Stimulated activated CD4-positive, alpha-beta T cell treated with anti-CD3 and anti-CD28 coated beads, TNF-alpha, amount 100 ng/mL, for 24 hours (primary cell): ENCODE measurements at places on chromosomes 7 and 10.

GRCh38 chr7:99623702-99624447 lies 7.1 kb downstream of the ZSCAN25 start:
- DNase-seq = no peak

GRCh38 chr10:96390460-96390864 lies 31.7 kb upstream of the OPALIN start:
- no peak for DNase-seq

GRCh38 chr7:1872191-1873069 lies 202.4 kb downstream of the ELFN1 start:
- no peak for DNase-seq

DNA sequence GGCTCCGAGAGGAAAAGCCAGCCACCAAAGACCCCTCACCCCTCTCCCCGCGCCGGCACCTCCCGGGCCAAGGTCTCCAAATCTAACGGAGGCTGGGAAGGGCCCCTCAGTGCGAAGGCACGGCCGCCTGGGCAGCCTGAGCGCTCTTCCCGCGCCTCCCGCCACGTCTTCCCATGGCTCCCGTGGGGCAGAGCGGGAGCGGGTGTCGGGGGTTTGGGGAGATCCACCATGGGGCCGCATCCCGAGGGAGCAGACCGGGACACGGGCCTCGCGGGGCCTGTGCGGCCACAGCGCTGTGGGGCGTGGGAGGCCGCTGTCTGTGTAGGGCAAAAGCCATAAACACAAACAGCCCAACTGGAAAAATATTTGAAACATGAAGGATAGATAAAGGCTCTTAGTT lies 22.4 kb downstream of the GPER1 start:
- no peak for DNase-seq

GRCh38 chr7:28425496-28425895 lies 13.2 kb downstream of the CREB5 start:
- no peak for DNase-seq

DNA sequence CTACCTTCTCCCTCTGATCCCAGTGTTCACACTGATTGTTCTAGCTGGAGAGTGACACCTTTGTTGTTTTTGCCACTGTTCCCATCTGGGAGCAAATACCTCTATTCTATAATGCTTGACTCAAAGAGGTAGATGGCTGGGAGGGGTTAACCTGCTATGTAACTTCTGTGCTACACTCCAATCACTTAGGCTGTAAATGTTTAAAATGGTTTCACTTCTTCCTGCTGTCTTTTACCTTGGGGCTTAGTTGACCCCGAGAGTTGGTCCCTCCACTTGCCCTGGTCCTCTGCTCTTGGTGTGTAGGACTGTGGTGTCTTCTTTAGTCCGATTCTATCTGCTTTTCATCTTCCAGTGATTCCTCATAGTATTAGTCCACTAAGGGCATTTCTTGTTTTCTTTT lies 22.3 kb downstream of the KLHDC10 start:
- no peak for DNase-seq

- no peak for DNase-seq
Measured at GRCh38 chr7:49279891-49280290, 355.5 kb downstream of the CDC14C start.

DNA sequence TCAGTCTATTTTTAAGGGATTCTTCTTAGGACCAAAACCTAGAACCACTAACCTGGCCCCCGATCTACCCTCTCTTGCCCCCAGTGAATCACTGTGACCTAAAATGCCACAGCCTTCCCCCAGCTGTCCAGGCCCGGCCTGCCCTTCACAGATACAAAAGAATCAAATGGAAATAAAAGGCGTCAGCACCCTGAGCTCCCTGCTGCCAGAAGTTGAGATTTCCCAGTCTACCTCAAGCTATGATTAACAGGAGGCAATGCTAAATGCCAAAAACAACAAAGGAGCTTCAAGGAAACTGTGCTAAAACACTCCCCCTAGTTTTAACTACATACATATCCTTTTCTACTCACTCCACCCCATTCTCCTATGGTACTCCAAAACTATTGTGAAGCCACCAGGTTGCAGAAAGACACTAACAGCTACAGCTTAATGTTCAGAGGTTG lies 67.8 kb downstream of the GSAP start:
- no peak for DNase-seq

DNA sequence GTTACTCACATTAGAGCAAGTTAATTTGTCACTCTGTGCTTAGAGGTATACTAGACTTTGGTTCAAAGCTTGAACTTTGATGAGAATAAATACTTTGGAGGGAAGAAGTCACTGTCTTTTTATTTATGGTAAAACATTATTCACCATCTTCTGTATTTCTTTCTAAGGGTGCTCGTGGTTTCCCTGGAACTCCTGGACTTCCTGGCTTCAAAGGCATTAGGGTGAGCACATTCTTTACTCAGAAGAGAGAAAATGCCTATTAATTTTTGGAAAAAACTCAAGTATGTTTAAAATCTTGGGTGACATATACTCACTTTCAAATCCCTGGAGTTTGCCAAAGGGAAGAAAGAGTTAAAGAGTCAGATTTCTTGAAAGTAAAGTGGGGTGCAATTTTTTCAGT lies 10.8 kb downstream of the COL1A2 start:
- DNase-seq = no peak

GRCh38 chr7:143973870-143974416 lies 19.3 kb downstream of the OR2F1 start:
- no peak for DNase-seq

GRCh38 chr10:1522237-1522636 lies 215.1 kb downstream of the ADARB2 start:
- no peak for DNase-seq

GRCh38 chr7:67754651-67755050 lies 758.0 kb downstream of the TYW1 start:
- DNase-seq = no peak

DNA sequence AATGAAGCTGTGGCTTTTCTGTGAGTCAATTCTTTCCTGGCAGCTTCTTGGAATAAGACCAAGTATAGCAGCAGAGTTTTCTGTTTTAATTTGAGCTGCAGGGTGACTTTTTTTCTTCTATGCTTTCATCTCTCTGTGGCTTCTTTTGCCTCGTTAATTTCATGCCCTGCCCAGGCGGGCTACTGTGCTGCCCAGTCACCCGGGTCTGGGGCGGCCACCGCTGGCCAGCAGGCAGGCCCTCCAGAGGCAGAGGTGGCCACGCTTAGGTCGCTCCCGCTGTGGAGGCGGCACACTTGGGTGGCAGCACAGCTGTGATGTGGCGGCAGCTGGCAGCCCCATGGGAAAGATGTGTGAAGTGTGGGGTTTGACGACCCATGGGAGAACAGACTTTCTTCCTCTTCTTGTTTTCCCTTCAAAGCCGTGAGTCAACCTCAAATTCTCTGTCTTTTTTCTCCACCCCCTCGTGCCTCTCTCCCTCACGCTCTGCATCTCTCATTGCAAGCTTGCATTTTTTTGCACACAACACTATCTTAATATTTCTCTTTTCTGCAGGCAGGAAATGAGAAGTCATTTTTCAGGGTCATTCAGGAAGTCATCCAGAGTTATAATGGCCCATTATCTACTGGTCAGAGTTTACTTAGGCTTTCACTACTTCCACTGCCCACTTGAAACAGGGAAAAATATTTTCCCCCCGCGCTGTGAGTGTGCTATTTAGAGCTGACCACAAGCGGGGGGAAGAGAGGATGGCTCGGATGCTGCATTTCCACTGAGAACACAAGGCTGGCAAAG lies 67.8 kb downstream of the EGFR start:
- no peak for DNase-seq

- DNase-seq = no peak
Measured at GRCh38 chr10:16417341-16417740, 19.5 kb upstream of the PTER start.

DNA sequence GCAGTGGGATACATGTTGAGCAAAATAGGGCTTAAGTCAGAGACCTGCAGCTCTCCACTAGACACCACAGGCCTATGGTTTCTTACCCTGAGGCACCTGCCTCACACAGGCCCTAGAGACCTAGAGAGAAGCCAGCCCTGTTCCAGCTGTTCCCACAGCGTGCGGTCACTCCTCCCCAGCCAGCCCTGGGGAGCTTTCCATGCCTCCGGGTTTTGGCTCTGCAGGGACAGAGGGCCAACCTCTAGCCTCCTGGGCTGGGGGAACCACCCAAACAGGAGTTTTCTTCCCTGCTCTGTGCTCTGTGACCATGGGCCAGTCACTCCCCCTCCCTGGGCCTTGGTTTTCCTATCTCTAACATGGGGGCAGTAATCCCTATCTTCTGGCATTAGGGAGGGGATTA lies 33.0 kb downstream of the SH2B2 start:
- DNase-seq = no peak

DNA sequence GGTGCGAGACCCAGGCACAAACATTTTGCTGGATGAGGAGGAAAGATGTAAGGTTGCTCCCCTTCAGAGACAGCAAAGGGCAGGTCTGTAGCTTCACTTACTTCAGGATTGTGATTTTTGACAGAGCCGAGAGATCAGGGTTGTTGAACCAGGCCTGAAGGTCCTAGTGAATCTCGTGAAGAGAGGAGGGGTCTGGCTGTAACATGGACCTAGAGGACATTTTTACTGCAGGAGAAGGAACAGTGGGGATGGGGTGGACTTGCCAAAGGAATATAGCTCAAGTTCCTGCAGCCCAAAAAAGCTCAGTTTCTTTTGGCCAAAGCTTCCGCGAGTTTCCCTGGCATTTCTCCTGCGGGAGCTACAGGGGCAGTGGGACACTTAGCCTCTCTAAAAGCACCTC lies 976 bp upstream of the EGFR start:
- DNase-seq = no peak

DNA sequence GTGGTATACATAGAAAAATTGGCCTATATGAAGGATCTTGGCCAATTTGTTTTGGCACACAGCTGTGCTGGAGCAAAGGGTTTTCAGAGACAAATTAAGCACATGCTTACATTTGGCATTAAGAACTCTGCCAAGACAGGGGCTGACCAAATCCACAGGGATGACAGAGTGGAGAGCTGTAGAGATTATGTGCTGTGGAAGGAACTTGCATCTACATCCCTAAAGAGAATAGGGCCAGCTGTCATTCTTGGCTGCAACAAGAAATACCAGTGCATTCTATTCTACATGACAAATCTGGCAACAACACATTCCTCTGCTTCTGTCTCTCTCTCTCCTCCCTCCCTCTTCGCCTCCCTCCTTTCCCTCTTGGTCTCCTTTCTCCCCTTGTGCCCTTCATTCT lies 75.6 kb downstream of the POM121L12 start:
- DNase-seq = no peak

DNA sequence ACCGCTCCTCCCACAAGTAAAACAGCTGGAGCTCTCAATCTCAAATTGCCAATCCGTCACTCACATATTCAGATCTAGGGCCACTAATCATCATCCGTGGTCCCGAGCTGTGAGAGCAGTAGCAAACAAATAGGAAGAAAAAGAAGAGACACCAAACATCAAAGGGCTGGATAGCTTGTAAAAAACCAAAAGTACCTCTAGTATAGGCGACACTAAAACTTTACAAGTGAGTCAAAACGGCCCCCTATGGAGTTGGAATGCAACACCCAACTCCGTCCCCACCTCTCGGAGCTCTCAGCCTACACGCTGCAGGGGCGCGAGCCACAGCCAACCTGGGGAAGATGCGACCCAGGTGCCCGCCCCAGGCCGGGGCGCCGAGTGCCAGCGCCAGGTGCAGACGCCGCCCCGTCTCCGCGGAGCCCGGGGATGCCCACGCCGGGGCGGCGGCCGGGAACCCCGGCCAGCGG lies 581 bp downstream of the FAM3C start:
- peak; percentile 32 for DNase-seq

- DNase-seq = peak; percentile 62
Measured at GRCh38 chr10:131885391-131886165, 15.2 kb upstream of the PPP2R2D start.

DNA sequence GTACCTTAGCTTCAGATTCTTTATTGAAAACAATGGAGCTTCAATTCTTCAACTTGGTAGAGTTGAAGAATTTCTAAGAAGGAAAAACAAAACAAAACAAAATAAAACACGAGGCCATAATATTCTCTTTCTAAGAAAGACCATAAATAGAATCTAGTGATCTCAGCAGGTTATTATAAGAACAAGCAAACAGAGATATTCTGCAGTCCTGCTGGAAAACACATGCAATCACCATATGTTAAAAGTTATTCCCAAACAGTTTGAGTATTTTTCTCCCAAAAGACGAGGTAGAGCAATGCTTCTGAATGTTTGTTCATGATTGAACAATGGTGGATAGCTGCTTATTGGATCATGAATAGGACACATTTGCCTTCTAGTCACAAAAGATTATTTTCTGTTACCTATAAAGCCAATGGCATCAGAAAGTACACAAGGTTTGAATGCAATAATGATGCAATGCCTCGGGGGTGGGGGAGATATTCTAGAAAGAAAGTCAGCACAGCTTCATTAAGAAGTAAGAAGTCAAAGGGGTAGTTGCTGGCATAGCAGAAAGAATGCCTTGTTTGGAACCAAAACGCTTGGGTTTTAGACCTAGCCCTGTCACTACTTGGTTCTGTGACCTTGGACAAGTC lies 59.3 kb downstream of the CREB3L2 start:
- DNase-seq = no peak

DNA sequence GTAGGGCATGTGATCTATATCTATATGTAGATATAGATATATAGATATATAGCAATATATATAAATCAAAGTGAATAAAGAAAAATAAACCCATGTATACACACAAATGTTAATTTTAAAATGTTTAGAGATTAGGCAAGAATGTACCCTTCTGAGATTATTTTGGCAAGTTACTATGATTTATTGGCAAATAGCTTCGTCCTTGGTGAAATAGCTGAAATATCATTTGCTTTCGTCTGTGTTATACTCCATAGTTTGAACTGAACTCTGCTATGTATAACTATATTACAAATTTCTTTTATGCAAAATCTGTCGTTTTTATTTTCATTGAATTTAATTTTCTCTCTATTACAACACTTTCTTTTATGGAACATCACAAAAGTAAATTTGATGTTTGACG lies 57.5 kb downstream of the CPED1 start:
- no peak for DNase-seq

DNA sequence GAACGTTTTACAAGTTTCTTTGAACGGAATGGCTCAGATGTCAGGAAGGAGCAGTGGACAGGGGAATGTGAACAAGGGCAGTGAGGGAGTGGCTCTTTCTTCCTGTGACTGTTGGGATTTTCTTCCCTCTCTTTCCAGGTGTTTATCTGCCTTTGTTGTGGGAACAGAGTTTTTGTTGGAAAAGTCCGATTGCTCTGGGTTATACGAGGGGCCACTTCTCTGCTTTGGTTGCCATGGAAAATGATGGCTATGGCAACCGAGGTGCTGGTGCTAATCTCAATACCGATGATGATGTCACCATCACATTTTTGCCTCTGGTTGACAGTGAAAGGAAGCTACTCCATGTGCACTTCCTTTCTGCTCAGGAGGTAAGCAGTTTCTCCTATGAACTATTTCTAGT lies 41.4 kb downstream of the ZRANB1 start:
- DNase-seq = no peak

- DNase-seq = peak; percentile 49
Measured at GRCh38 chr7:138886501-138886917, 88.5 kb upstream of the ATP6V0A4 start.

- no peak for DNase-seq
Measured at GRCh38 chr10:70192326-70192968, 22.1 kb upstream of the SAR1A start.

DNA sequence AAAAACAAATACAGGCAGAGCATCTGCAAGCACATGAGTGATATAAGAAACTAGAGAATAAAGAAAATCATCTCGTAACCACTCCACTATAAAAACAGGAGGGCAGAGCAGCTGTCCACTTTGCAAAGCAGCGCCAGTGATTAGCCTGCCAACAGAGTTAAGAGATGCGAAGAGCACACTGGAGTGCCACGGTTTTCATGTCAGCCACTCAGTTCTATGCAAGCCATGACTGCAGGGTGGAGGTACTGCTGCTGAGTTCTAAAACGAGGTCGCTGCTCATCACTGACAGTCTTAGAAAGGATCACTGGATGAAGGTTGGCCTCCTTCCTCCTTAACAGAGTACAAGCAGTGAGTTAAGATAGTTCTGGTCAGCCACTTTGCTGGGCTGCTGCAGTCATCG lies 58.5 kb downstream of the FGFR2 start:
- DNase-seq = no peak
